ENCODE measurements at places on chromosomes 6 and 20.

- DNase-seq, result no peak
Observed at GRCh38 chr6:41691426-41692079, 43.9 kb downstream of the TFEB start.

GRCh38 chr20:1894471-1894950 is 696 bp upstream of the SIRPA start:
- DNase-seq, result no peak

GRCh38 chr20:35611482-35611881 is 4.1 kb upstream of the SPAG4 start:
- no peak for DNase-seq

DNA sequence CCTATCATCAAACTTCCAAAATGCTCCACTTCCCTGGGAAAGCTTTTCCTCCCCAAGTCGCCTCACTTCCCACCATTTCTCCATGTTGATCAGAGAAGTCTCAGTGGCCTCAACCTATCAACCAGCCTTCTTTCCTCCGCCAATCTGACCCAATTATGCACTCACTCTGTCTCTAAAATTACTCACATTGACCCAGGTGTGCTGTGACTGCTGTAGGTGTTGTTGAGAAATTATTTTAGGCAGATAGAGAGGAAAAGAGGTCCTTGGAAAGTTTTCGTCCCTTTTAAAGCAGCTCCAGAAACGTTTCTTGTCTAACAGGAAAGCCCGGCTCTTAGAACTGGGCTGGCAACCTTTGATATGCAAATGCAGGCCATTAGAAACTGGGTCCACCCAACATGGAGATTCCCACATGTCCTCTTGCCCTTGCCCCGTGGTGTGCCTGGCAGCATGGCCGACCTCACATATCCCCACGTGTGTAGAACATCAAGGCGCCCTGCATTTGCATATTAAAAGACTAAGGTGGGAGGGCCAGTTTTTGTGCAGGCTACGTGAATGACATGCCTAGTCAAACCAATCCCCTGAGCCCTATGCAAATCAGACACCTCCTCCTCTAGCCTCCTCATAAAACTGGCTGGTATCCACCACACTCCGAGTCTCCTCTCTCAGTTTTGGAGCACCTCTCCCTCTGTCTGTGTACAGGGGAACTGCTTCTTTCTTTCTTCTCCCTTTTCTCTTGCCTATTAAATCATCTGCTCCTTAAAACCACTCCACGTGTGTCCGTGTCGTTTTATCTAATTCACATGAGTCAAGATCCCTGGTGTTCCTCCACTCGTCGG is 12.9 kb downstream of the IPCEF1 start:
- no peak for DNase-seq

DNA sequence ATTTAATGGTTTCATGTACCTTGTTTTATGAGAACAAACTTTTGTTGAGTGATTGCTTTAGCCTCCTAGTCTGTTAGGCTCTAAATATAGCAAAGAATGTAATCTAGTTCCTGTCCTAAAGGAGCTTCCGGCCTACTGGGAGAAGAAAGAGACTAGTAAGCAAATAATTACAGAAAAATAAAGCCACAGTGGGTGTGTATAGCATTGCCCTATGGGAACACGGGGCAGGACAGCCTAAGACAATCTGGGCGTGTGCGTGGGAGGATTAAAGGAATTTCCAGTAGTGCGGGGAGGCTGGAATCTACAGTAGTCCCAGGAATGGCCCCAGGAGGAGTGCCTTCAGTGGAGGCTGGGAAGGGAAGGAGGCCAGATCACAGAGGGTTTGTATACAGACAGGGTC is 98.1 kb upstream of the AKAP12 start:
- DNase-seq, result no peak

DNA sequence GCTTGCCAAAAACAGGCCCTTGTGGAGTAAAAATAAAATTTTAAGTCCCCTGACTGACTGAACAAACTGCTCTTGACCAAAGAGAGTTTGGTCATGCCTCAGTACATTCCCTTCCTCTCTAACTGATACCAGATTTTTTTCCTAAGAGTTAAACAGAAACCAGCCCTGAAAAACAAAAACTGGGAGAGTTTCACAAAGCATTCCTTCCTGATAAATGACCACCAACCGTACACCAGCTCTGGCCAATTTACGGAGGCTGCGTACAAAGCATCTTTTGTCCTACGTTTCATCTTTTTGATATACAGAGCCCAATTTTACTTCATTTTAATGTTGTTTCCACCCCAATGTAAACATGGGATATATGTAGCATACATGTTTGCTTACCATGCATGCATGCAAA is 477.4 kb upstream of the HTR1E start:
- DNase-seq, result no peak

DNA sequence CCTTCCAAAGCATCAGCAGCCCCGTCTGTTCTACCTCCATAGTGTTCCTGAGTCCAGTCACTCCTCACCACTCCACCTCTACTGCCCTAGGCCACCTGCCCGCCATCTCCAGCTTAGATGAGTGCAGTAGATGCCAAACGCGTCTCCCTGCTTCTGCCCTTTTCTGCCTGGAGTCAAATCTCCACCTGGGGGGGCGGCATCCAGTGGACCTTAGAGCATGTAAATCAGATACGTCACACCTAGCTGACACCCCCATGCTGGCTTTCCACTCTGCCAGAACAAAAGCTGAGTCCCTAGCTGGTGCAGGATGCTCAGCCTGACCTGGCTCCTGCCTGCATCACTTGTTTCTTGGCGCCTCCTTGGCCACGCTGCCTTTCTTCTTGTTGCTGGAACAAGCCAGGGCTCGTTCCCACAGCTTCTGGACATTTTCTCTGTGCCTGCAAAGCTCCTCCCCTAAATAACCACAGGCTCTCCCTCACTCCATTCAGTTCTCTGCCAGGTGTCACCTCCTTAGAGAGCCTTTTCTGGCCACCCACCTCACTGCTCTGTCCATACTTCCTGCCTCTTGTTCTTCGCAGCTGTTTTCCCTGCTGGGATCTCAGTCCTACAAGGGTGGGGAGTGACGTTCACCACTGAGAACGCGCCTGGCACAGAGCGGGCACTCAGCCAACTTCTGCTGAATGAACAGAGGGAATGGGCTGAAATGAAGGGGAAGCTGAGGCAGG is 5.8 kb downstream of the DDR1 start:
- no peak for DNase-seq

DNA sequence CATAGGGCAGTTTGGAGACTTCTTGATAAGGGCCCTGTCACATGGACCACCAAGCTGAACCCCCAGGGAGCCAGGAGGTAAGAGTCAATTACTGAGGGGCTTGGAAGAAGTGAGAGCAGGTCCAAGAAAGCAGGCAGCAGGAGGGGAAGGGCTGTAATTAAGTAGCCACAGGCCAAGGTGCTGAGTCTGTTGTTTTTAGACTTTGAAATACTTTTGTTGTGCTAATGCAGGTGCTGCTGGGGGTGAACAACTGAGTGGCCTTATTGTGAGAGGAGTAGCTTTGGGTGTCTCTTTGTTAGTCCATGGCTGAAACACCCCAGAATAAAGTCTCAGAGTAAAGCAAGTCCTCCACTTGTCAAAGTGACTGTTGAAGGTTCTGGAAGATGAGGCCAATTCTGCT is 267.0 kb upstream of the SUPT3H start:
- DNase-seq, result no peak

DNA sequence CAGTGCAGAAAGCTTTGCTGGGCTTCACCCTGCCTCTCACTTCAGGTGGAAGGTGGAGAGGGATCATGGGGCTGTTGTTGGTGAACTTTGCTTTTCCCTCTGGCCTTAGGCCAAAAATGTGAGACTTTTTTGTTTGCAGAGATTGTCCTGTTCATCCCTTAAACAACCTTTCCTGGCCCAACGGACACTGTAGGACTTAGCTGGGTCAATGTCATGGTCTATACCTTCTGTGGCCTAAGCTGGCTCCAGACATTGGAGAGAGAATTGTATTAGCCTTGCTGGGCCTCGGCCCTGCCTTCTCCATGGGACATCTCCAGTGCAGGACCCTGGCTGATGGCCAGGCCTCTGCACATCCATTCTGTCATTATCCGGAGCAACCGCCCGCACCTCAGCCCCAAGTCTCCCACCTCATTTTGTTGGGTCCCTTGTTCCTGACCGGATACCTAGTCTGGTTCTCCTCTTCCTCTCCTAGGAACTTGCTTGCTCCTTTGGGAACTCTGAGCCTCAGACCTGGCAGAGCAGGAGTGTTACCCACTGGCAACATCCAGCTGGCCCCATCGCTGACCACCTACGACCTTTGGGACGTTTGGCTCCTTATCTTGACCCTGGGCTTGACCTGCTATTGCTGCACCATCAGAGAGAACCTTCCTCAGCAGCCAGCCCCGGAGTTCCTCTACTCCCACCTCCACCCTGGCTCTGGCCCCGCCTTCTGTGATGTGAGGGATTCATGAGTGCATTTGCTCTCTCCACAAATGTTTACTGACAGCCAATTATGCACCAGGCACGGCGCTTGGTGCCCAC is 128.2 kb downstream of the BANF2 start:
- DNase-seq, result no peak

GRCh38 chr20:1377984-1378734 is 14.7 kb downstream of the FKBP1A start:
- DNase-seq, result no peak

GRCh38 chr6:159564456-159564855 is 128.6 kb downstream of the SOD2 start:
- no peak for DNase-seq

GRCh38 chr6:168533414-168533813 is 92.4 kb downstream of the SMOC2 start:
- DNase-seq, result no peak

DNA sequence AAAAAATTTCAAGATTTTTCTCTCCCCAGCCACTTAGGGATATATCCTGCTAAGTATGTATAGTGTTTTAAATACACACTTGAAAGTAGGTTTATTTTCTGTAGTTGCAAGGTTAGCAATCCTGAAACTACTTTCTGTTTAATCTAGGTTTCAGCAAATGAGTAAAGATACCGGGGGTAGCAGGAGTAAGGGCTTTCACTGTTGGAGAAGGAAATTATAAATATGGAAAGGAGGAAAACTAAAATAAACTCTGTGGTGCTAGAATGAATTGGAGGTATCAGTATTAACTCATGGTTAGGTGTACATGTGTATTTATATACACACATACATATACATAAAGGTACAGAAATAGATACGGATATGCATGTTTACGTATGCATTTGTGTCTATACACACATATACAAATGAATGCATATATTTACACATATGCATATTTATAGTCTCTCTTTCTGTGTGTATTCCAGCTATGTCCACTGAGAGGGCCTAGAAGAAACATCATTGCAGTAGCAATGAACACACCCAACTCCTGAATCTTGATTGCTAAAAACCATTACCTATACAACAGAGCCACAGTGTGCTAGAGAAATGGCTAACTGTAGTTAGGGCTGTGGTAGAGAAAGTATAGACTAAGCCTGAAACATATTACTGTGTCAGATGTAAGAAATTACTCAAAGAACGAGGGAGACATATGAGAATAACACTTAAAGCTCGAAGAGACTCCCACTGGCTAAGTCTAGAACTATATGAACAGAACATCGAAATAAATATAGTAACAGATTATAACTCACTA is 95.9 kb upstream of the EMILIN3 start:
- DNase-seq, result no peak

- DNase-seq, result no peak
Observed at GRCh38 chr20:64188682-64189529, 24.7 kb downstream of the MYT1 start.

DNA sequence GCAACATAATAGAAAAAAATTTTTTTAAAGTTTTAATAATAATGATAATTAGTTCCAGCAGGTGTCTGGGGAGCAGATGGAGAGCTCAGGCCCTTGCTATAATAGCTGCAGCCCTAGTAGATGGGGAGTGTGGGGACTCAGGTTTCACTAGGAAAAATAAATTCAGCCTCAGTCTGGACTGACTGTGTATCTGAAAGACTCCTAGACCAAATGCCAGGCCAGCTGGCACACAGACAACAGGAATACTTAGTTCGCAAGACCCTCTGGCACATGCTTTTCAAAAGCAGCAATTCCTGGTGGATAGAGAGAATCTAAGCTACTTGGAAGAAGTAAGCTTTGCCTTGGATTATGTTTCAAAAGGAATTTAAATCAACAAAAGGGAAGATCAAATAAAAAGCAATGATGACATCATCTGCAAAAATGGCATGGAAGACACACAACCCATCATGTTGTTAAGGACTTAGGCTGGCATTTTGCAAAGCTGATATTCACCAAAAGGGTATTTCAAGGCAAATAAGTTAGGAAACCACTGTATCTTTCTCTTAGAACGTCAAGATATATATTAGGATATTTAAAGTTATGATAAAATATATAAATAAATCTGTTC is 107.8 kb downstream of the RNGTT start:
- DNase-seq, result no peak

GRCh38 chr6:150751296-150751695 is 114.2 kb upstream of the MTHFD1L start:
- no peak for DNase-seq

DNA sequence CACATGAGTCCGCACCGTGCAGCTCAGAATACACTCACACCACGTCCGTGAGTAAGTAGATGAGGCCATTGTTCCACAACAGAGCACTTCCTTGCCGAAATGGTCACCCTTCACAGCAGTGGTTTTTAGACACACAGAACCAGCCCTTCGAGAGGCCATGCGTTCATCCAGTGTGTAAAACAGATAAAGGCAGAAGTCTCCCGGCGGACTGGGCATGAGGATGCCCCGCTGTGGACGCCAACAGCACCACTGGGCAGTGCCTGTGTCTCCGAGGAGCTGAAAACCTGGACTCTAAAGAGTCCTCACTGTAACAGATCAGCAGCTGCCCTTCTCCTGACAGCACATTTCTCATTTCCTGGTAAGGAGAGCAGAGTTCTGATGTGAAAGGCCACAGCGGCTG is 75.2 kb downstream of the WDR27 start:
- DNase-seq, result no peak

GRCh38 chr6:145345094-145345493 is 390.2 kb downstream of the EPM2A start:
- no peak for DNase-seq

DNA sequence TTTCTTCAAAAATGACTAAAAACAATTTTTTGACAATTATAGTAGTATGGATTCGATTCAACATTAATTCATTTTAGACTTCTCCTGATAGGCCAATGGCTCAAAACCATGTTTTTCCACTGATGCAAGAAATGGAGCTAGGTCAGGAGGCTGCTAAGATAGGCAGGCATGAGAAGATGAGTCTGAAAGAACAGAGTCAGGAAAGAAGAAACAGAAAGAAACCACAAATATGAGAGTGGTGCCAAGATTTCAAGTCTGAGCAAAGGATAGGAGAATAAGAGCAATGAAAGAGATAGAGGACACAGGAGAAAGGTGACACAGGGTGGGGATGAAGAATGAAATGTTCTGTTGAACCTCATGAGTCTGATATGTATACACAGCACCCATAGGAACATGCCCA is 112.2 kb downstream of the TASP1 start:
- no peak for DNase-seq

DNA sequence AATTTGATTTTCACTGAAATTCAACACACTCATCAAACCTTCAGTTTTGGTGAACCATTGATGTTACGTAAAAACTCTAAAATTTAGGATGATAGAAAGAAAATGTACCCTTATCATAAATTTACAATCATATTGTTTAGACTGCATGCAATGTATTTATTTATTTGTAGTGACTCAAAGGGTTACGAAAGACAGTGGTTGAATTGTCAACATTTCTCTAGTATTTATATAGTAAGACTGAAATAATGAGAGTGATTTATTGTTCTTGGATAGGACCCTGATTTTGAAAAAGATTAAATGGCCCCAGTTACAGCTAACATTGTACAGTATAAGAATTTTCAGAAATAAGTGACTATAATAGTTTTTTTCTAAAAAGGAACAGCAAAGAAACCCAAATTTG is 591.5 kb downstream of the RFPL4B start:
- no peak for DNase-seq

GRCh38 chr6:70241031-70241430 is 61.9 kb downstream of the COL9A1 start:
- DNase-seq, result no peak

Measured in omental fat pad (tissue), 4 donors.